ENCODE measurements at places on chromosomes 3 and 15. TPM values are rescaled to one million over a fixed set of nuclear protein-coding genes. Genes with fewer than 3 reads are reported as not detected.

Gene SI
- total RNA-seq, result not detected

Gene SELENOT
- 127 TPM for total RNA-seq

Gene ATP13A5
- not detected for total RNA-seq

Gene SRGAP3
- 19.0 TPM for total RNA-seq

Gene PLCH1
- total RNA-seq, result 3.4 TPM

Gene CAMK2N2
- total RNA-seq, result not detected

Gene CCDC50
- total RNA-seq, result 86.9 TPM

Gene ATP13A4
- 36.6 TPM for total RNA-seq

Gene CLDN18
- not detected for total RNA-seq

Gene MORC1
- under 0.01 TPM for total RNA-seq

Gene GNAT1
- not detected for total RNA-seq

Gene DZIP1L
- 34.4 TPM for total RNA-seq

Gene OR5K2
- not detected for total RNA-seq

Gene PTX3
- total RNA-seq, result 36.9 TPM

Gene MYO5C
- 51.5 TPM for total RNA-seq

Gene GABRA5
- not detected for total RNA-seq

Gene CCR3
- total RNA-seq, result not detected

Gene SAMMSON
- not detected for total RNA-seq

Gene BTBD1
- total RNA-seq, result 71.1 TPM

Gene PYGO1
- total RNA-seq, result 5.9 TPM

Gene APOD
- total RNA-seq, result 1,247 TPM

Gene CDCP1
- total RNA-seq, result 11.3 TPM
